ENCODE measurements at places on chromosomes 5 and 9.

DNA sequence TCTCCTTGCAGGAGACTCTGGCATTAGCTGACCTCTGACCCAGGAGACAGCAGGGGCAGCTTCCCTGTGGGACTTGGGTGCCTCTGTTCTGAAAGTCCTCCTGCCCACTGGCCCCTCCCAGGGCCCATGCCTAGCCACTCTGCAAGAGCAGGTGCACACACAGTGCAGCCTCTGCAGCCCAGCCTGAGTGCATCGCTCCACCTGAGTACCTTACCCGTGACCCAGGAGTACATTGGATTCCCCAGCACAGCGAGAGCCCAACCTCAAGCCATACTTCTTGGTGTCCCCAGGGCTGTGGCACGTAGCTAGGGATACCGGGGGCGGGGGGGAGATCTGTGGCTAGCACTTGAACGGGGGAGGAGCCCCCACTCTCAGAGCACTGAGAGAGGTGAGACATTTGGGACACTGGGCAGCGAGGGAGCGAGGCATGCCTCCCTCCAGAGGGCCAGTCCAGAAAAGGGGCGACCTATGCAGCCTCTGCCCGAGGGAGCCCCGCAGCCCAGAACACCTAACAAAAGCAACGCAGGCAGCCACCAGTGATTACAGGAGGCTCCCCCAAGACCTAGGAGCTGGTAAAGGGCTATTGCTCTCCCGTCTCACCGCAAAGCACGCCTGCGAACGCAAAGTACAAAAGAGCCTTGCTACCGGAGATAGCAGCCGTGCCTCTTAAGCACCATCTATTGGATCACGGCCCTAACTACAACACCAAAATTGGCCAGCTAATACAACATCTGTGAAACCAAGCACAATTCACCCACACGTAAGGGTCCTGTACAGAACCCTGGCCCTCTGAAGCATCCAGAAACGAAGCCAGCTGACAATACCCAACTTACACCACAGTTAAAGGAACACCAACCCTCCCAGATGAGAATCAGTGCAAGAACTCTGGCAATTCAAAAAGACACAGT is 826 bp upstream of the PRDM9 start:
- peak; percentile 29 for DNase-seq

GRCh38 chr5:81748556-81748955 is 2.3 kb downstream of the SSBP2 start:
- DNase-seq, result no peak

DNA sequence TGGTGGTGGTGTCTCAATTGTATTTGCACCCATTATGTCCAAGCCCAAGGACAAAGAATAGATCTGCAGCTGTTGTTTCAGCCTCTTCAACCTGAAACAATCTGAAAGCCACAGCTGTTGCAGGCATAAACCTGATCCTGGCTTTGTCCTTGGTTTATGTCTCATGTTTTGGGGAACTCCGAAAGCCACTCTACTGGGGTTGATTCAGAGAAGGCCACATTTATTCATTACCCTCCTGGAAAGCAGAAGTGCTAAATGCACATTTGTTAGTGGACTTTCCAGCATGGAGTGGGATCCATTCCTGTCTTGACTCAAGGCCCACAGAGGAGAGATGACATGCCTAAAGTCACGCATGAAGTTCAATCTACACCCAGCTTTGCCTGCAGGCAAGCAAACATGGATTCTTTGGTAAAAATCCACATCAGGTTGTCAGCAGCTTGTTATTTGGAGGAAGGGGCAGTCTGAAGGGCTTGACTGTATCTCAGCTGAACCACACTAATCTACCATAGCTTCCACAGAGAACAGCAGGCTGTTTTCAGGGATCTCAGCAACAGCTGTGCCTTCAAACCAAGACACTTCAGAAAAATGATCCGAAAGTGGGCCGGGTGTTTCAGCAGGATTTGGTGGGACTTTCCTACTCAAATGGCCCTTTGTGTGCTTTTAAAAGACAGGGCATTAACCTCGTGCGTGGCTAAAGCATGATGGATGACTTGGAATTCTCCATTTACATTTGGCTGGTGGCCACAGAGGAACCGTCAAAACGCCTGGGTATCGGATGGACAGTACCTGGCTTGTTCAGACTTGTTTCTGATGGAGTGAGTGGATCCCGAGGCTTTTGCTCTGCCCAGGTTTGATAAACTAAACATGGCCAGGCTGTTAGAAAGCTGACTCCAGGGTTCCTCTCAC is 36.2 kb upstream of the ADAM19 start:
- no peak for DNase-seq

GRCh38 chr5:31078956-31079355 is 114.5 kb upstream of the CDH6 start:
- DNase-seq, result no peak

- DNase-seq, result no peak
Measured at GRCh38 chr9:36317766-36318165, 59.5 kb upstream of the GNE start.

Measured in H1 (cell line).